ENCODE measurements at places on chromosomes 12 and 14.

- no peak for DNase-seq
These were observed 42.4 kb upstream of the RAD51AP1 start for GRCh38 chr12:4496145-4496838.

- DNase-seq: no peak
These were observed 157.9 kb downstream of the ZNF664 start for GRCh38 chr12:124130691-124131591.

DNA sequence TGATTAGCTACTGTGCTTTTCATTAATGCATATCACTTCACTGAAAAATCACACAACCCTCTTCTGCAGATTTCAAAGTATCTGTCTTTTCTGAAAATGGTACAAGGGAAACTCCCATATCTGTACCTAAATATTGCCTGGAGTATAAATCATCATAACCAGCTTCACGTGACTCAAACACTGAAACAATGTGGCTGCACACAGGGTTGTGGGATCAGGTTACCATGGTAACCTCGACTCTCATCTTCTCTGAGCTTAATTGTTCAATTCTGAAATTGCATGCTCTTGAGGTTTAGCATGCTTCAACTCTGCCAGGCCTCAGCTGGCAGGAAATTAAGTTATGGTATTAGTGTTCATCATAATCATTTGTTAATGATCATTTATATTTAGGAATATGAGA, 77.5 kb upstream of the CPSF6 start:
- DNase-seq: no peak

- no peak for DNase-seq
These were observed 8.6 kb downstream of the ISCU start for GRCh38 chr12:108570743-108571608.

DNA sequence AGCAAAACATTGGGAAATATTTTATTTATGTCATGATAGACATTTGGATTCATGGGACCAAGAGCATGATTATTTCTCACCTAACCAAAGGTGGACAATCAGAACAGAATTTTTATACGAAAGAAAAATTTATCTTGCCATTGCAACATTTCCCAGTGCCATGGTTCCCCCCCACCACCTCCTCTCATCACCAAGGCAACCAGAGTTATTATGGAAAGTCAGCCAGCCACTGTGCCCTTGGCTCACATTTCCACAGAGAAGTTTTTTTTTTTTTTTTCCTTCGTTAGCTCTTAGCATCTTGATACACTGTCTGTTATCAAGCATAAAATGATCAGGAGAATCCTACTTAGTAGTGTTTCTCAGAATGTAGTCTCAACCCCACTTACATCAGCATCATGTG, 176.4 kb upstream of the TMTC1 start:
- DNase-seq: no peak

DNA sequence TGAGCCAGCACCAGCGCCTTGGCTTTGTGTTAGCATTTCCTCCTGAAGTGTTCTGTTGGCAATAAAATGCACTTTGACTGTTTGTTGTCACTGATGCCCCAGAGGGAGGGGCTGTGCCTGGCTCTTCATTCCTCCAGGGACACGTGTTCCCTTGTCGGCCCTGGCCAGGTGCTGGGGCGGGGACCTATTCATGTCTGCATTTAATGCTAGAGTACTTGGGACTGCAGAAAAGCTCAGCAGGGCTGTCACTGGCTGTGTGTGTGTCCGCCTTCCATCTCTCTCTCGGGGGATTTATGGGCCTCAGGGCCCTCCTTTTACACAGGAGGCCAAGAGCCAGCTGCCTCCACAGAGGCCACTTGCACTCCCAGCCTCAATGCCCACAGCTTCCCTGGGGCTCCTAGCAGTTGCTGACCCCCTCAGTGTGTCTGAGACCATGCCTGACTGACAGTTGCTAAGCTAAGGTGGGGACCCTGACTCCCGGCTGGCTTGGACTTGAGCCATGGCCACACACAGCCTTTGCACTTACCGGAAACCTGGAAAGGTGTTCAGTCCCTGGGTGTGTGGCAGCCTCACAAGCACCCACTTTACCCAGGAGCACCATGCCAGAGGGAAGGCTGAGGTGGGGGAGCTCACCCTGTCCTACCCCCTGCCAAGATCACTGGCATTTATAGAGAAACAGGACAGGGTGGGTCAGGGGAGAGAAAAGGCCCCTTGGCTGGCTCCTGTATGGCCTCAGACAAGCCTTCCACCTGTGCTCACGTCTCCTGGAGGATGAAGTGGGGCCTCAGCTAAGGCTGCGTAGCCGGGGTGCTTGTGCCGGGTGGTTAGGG, 27.8 kb downstream of the HIP1R start:
- no peak for DNase-seq

DNA sequence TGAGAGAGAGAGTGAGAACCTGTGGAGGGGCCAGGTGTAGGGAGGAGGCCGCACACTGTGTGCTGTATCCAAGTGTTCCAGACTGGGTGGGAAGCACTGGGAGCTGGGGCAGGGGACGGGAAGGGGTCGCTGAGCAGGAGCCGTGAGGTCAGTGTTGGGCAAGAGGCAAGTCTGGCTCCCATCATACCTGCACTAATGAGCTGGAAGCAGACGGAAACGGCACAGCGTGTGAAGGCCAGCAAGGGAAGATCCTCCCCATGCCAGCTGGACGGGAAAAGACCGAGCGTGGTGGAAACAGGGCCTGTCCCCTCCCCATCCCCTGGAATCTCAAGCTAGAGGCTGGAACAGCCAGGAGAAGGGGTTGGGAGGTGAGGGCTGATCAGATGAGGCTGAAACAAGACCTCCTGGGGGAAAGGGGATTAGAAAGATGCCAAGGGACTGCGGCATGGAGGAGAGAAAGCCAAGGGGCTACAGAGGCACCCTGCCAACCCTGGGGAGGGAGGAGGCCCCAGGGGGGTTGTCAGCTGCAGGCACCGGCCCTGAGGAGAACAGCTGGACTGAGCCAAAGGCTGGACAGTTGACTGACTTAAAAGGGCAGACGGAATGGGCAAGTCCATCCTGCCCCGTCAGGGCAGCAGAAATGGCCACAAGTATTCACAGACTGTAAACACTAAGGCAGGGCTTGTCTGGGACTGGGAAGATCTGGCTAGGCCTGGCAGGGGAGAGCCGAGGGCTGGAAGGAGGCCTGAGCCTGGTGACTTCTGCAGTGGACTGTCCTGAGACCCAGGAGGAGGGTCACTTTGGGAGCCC, 19.0 kb upstream of the LTBP2 start:
- DNase-seq: no peak

GRCh38 chr14:101861464-101861863, 100.0 kb downstream of the PPP2R5C start:
- no peak for DNase-seq

DNA sequence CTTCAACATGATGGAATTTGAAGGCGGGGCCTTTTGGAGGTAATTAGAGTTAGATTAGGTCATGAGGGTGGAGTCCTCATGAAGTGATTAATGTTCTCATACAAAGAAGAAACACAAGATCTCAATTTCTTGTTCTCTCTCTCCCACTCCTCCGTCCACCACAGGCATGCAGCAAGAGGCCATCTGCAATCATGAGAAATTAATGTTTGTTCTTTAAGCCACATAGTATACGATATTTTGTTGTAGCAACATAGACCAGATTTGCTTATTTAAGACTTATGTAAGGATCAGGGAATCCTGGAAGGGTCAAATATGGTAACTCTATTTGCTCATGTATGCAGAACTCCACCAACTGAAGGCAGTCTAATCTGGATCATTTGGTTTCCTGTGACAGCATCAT, 429.0 kb downstream of the LRIG3 start:
- no peak for DNase-seq

DNA sequence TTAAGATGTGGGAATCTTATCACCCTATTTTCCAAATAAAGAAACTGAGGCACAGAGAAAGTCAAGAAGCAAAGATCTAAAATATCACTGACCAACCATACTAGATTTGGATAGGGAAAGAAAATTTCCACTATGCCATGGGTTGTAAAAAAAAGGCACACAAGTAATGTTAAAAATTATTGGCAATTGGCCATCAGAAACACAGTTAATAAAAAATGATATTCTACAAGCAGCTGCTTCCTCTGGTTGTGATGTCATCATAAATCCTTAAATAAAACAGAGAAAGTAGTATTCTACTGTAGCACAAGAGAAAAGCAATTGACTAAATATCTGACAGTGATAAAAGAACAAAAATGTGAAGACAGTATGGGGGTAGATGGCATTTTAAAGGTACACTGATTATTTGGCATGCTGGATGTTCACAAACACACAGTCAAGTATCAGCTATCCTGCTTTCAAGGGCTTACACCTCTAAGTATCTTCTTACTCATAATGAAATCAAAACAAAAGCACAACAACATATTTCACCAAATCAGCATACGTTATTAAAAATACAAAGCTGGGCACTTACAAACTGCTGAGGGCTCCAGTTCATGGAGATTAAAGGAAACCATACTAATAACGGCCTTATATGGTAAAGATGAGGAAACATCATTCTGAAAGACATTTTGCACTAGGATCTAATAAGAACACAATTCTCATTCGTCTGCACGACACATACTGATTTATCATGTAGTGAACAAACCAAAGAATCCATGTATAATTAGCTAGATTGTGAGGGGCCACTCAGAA, 45.7 kb downstream of the CORO1C start:
- DNase-seq: no peak

DNA sequence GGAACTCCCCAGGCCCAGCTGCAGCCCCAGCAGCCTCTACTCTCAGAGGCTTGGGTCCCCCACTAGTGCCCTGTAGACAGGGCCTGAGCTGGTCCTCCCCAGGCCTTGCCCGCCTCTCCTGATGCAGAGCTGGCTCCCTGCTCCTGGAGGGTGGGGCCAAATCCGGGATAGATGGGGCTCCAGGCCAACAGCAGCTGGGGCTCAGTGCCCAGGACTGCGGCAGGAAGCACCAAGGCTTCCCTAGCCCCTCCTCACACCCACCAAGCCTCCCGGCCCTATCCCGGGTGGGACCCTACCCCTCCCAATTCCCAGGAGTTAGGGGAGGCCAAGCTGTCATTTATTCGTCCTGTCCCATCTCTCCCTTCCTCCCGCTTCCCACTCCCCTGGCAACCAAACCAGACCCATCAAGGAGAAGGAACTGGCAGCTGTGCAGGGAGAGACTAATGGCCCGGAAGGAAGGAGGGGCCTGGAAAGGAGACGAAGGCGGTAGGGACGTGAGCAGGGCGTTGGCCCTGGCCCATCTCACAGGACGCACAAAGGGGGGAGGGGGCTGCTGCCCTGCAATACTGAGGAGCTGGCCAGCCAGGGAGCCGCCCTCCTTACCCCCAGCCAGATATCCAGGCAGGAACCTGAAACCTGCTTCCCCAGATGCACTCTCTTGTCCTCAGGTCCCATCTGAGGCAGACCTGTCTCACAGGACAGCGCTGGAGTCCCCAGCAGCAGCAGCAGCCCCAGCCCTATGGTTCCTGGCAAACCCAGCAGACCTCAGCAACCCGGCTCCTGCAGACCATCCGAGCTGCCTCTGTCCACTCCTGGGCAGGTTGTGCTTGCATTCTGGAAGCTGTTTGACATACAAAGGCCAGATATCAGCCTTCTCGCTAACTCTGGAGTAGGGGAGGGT, 1.6 kb upstream of the PRPH start:
- no peak for DNase-seq

DNA sequence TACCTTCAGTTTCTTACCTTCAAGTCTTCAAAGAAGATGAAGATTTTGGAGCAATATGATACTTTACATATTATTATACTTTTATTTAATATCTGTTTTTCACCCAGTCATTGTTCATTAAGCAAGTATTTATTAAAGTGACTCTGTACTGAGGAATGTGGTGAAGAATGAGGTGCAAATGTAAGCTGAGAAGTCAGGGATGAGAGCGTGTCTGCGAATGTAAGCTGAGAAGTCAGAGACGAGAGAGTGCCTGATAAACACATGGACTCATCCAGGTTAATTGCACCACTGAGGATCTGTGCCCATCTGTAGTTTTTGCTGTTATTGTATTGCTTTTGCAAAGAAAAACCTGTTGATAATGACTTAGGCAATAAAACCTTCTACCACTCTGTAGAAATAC, 211.9 kb upstream of the FAR2 start:
- DNase-seq: no peak

GRCh38 chr12:50933459-50934124, 18.8 kb upstream of the HIGD1C start:
- DNase-seq: no peak

Measured in cortex of kidney (tissue), 1 donor.